ENCODE measurements at places on chromosomes 3 and 15.

DNA sequence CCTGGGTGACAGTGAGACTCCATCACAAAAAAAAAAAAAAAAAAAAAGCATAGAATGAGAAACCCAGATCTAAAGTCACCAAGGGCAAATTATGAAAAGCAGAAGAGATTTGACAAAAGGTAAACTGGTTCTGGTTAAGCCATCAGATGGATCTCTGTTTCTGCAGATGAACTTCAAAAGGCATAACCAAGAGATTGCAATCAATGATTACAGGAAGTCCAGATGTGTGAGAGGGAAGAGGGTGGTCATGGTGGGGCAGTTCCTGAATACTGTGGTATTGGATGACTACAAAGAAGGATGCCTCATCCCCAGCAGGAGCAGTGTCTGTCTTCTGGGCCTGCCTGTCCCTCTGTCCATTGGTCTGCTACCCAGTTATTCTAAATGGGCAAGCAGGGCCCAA lies 3.8 kb downstream of the P4HTM start:
- DNase-seq = no peak

DNA sequence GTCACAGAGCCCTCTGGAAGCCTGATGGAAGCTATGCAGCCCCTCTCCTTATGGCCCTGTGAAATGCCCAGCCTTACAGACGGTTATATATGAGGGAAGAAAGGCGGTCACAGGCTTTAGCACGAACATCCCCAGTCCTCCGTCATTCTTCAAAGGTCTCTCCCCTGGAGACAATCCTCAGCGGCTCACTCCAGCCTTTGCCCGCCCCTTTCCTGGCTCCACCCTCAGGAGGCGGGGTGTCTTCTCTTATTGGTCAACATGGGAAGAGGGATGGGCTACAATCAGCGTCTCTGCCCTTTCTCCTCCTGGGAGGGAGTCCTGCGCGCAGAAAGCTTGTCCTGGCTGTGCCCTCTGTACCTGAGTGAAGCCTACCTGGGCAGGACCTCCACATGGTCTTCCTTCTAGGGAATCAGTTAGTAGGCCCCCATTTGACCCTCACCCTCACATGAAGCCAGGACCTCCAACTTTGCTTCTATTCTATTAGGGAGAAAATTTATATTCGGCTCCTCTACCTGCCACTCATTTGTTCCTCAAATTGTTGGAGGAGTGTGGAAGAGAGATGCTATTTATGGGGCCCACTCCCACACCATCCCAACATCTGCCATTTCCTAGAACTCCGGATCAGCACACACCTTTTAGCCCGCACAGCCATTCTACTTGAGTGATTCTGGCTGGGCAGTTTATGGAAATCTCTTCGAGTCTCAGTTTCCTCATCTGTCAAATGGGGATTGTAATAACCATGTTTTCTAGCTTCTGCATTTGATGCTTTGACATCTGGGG lies 112.9 kb upstream of the SLC6A11 start:
- no peak for DNase-seq

DNA sequence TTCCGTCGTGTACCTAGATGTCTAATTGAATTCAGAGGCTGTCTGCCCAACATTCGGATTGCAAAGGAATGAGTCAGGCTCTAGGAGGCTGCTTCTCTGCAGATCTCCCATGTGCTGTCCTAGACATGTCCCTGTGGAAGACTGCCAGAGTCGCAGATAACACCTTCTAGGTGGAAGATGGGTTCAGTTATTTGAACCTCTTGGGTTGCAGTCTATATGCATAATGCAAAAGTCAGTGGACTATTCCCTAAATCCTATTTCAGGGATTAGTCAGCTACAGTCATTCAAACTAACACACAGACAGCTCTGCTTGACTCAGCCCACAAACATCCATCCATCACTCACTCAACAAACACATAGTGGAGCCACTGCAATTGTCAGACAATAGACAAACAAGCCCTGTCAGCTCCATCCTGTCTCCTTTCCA lies 300.0 kb upstream of the CTNNB1 start:
- no peak for DNase-seq

- no peak for DNase-seq
These were observed 788.7 kb downstream of the OTOL1 start for GRCh38 chr3:162285259-162285658.

- no peak for DNase-seq
These were observed 33.1 kb upstream of the RYR3 start for GRCh38 chr15:33277689-33278088.

DNA sequence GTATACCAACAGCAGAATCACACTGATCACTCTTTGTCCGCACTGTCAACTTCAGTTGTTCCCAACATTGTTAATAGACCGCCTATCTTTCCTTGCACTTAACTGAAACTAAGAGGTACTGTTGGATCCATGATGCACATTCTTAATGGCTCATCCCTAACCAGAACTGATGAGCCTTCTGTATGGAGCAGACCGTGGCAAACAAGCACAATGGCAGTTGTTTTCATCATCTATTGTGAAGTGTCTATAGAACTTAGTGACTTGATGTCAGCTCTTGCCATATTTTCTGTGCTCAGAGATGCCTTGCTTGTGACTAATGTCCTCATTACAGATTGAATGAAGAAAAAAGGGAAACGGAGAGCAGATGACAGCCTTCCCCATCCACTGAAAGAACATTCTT lies 347.4 kb downstream of the NLGN1 start:
- no peak for DNase-seq

GRCh38 chr3:147333098-147333497 lies 73.2 kb downstream of the ZIC4 start:
- DNase-seq = no peak

Data from aorta (tissue), 5 donors.